ENCODE measurements at places on chromosomes 16 and 17.

- DNase-seq: no peak
Measured at GRCh38 chr16:52384378-52384777, 162.6 kb downstream of the TOX3 start.

DNA sequence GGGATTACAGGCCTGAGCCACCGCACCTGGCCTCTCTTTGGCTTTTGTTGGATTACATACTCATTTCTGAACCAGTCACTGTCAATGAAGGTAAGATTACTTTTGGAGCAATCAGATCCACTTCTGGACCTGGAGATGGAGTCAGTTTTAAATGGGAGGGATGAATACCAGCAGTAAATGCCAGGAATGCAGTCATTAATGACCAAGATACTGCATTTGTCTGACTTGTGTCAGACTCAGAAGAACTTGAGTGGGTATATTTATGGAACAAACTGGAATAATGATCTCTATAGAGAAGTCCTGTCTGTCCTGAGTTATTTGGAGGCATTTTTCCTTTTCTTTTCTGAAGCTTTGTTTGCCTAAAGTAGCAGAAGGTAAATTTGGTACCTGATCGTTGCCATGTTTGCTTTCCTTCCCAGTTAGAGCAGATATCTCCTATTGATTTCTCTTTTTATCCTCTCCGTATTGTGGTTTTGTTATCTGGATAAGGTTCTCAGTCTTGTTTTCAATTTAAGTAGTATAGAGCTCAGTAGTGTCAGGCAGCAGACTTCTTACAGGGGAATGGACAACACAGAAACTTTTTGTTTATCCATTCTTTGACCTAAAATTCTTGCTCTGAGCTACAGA, 10.7 kb downstream of the NLK start:
- DNase-seq: no peak

DNA sequence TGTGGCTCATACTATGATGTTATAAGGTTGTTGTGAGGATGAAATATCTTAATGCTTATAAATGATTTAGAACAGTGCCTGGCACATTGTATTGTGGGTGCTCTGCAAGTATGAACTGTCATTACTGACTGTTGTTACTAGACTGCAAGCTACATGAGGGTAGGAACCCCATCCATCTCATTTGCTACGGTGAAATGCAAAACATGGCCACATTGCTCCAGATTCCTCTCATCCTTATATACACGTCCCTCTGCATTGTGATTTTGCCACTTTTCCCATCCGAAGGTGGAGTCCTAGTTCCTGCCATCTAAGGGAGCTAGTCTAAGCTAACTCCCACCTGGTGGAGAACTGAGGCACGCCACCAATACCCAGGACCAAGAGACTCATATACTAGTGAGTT, 29.8 kb downstream of the HSBP1 start:
- no peak for DNase-seq

DNA sequence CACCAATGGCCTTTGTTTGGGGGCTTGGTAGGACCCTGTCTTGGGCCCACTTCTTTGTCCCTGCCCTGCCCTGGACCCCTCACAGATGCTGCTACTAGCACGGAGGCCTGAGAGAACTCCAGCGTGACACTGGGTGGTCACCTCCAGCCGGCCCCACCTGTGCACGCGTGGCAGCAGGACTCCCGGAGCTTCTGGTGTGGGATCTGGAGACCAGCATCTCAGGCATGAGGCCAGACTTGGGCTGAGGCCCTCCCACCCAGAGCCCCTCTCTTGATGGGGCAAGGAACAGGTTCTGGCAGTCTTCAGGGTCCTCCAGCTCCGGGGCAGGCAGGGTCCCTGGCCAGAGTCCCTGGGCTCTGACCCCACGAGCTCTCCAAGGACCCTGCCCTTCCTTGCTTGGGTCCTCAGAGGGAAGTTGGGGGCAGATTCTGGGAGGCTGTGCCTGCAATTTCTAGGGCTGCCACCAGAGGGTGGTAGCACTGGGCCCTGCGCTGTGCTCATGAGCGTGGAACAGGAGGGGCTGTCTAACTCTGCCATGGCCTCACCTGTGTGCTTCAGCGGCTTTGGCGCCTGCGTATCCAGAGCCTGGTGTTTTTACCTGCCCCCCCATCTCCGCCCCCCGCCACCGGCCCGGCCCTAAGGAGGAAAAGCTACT, 3.1 kb upstream of the BAIAP3 start:
- peak; percentile 91 for DNase-seq

- DNase-seq: no peak
Measured at GRCh38 chr17:75588596-75589011, 1.0 kb downstream of the MYO15B start.

DNA sequence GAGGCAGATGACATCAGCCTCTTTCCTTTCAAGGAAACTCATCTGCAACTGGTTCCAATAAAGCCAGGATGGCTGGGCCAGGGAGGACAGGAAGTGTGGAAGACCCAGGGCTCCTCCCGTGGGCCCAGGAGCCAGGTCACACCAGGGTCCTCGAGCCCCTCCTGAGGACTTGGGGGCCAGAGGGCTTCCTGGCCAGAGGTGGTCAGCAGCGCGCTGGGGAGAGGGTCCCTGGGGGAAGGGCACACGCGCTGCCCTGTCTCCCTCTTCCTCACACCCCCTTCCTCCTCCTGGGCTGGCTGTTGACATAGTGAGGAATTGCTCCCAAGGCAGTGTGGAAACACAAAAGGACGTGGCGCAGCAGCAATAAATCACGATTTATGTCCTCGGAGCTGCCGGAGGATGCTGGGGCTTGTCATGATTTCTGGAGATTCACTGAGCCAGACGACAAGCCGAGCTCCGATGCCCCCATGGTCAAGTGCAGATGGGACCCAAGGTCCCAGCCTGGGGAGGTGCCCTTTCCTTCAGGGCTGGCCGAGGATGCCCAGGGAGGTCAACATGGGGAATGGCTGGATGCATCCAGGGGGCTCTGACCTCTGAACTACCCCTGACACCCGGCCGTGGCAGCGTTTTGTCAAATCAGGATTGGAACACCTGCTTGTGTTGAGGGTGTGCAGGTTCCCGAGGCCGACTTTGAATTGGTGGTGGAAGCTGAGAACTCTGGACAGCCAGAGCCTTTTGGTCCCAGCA, 152.6 kb downstream of the IRF8 start:
- DNase-seq: no peak

- no peak for DNase-seq
Measured at GRCh38 chr17:73027130-73027741, 65.3 kb downstream of the SLC39A11 start.

- DNase-seq: no peak
Measured at GRCh38 chr17:70535986-70536385, 366.7 kb downstream of the KCNJ2 start.
